Suppressor macrophage treated with lipopolysaccharide for 4 hours (primary cell): ENCODE measurements at places on chromosomes 6 and 20.

- peak; percentile 66 for DNase-seq
Measured at GRCh38 chr6:43962458-43962857, 164.8 kb downstream of the MRPL14 start.

GRCh38 chr6:20476501-20477043 is 57.7 kb upstream of the CDKAL1 start:
- no peak for DNase-seq

GRCh38 chr6:11363881-11364576 is 131.6 kb upstream of the NEDD9 start:
- DNase-seq, result no peak

GRCh38 chr6:151240036-151240685 is 394 bp downstream of the AKAP12 start:
- no peak for DNase-seq

DNA sequence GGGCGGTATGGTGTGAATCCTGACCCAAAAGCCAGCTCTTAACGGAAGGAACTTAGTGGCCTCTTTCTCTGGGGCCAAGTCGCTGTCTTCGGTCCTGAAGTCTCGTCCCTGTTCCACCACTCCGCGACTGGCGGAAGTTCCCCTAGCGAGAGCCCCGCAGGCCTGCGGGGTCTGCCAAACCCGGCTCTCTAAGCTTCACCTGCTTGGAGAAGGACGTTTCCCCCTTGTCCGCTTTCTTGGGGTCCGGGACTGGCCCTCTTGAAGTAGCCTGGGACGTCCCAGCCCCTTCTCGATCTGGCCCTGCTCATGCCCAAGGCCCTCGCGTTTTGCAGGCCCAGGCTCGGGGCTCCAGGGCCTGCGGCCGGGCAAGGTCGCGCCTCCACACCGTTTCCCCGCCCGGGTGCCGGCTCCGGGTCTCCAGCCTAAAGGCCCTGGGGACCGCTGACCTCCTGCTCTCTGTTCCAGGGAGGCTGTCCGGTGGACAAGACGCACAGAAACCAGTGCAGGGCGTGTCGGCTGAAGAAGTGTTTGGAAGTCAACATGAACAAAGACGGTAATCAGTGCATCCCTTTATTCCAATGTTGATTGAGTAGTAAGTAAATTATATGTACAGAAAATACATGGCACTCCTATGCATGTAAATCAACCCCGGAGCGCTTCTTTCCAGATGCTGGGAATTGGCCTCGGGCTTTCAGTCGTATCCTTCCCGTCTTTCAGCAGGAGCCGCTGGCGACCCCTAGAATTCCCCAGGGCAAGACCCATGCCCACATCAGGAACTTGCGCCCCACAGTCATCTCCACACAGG is 8.8 kb downstream of the NR2E1 start:
- peak; percentile 51 for DNase-seq

DNA sequence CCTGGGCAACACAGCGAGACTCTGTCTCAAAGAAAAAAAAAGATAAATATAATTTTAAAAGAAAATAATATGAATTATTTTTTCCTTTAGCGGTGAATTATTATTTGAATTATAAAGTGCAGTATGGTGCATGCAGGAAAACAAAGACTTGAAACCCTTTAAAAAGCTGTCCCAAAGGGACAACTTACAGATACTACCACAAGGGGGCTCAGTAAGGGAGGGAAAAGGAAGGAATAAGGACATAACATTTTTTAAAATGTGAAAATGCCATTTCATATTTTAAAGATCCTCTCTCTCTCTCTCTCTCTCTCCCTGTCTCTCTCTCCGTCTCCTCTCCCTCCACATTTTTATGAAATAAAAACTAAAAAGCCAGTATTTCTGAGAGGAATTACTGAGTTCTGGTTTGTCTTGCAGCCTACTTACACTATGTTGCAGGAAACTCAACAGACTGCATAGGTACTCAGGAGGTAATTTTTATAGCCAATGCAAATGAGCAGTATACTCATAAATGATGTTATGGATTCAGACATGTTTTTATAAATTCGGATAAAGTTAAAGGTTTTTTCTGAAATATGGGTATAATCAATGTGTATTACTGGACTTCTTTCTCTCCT is 455.0 kb upstream of the GJE1 start:
- DNase-seq, result peak; percentile 6

GRCh38 chr6:84560436-84561390 is 203.7 kb downstream of the TBX18 start:
- DNase-seq, result no peak

GRCh38 chr6:16319813-16320532 is 81.6 kb downstream of the GMPR start:
- peak; percentile 86 for DNase-seq

GRCh38 chr6:24426729-24427446 is 24.2 kb downstream of the MRS2 start:
- no peak for DNase-seq

DNA sequence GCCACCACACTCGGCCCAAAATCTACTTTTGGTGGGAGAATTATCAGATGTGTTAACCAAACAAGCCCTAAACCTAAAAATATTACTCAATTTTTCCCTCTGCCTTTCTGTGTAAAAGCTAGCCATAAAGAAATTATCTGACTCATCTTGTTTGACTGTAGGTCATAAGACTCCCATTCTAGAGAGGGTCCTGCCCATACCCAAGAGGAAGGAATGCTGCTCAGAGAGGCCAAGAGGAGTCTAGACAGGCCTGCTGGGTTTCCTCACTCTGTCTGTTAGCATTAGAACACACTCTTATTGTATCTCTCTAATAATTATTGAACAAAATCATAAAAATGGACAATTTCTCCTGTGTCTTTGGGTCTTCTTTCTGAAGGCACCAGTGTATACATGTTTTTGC is 26.1 kb downstream of the C6orf141 start:
- no peak for DNase-seq

DNA sequence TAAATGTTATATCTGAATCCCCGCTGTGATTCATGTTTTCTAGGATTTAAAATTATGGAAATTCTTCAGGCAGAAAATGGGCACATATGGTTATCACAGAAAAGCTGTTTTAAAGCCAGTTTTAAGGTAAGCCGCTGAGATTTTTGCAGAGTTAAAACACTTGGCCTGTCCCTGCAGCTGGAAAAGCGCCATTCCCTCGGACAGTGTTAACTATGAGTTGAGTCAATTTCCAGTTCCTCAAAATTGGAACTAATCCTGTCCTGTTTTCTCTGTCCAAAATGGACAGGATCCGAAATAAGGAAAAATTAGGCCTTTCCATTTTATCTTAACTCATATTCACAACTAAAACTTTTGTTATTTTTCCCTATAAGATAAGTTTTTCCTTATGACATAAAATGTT is 225.2 kb downstream of the SAMD5 start:
- DNase-seq, result no peak

GRCh38 chr6:14644381-14644780 is 526.8 kb downstream of the CD83 start:
- no peak for DNase-seq

DNA sequence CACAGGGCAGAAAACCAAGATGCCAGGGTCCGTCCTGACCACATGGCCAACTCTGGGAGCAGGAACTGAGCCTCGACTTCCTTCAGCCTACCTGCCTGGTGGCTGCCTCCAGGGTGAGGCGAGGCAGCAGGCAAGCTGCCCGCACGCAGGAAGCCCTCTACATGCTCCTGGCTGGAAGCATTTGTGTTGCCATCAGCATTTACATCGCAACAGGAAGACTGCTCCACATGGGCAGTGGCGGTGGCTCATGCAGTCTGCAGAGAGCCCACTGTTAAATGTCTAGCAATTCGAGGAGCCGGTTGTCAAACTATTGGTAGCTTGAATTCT is 233.8 kb downstream of the SYNDIG1 start:
- no peak for DNase-seq

DNA sequence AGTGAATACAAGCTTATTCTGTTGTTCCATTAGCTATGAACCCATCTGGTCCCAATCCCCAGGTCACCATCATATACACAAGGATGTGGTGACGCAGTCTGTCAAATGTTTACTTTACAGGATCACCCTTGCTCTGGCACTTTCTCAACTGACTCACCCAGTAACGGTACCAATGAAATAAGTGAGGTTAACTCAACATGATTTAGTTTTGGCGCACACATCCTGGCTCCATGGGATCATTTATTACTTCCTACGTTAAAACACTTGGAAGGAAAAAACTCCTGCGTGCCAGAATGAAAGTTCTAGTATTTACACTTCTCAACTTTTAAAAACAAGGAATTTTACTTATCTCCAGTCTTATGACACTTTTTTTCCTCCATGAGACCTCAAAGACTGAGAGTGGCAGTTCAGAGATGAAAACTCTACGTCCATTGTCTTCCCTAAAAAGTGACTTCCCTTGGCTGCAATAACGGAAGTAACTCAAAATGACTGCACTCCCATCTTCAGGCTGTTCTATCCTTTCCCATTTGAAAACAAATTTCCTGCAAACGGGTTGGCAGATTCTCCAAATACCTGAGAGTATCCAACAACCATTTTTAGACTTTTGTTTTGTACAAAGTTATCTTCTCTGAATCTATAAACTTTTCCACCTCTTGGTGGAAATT is 15.9 kb downstream of the AGPAT4 start:
- DNase-seq, result no peak

DNA sequence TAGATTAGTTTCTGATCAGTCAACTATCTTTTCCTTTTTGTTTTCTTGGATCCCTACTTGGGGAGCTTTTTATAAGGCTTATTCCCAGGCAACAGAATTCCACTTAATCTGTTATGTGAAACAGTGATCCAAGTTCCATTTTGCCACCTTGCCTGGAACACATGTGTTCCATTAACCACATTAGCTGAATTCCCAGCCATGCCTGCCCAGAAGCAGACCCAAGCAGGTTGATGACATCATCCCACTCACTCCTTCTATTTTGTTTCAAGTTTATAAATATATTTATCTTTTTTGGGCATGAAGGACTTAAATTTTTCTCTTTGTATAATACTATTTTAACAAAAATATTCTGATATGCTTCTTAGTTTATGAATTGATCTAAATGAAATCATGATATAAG is 587.4 kb downstream of the GRIK2 start:
- DNase-seq, result no peak

- DNase-seq, result peak; percentile 42
Measured at GRCh38 chr6:116017546-116018295, 43.0 kb downstream of the FRK start.

- peak; percentile 75 for DNase-seq
Measured at GRCh38 chr6:106090001-106090400, 3.9 kb downstream of the PRDM1 start.

DNA sequence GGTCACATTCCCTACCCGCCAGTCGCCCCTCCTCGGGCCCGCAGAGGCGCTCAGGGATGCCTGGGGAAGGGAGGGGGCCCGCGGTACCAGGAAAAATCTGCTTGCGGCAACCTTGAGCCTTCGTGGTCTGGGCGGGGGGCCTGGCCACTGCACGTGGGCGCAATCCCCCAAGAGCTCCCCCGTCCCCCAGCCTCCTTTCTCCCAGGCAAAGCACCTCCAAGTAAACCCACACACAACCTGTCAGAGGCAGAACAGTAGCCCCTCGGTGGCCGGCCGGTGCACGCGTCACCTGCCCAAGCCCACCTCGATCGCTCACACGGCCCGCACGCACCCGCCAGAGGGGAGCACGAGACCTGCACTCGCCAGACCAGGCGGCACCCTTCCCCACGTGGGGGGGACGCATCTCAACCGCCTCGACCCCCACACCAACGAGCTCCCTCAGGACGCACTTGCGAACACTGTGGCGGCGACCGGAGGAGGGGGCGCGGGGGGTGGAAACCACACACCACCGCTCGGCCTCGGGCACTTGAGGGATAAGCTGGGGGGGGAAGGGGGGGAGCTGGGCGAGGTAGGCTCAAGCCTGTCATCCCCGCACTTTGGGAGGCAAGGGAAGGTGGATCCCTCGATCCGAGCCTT is 1955.7 kb upstream of the DEFB115 start:
- no peak for DNase-seq

DNA sequence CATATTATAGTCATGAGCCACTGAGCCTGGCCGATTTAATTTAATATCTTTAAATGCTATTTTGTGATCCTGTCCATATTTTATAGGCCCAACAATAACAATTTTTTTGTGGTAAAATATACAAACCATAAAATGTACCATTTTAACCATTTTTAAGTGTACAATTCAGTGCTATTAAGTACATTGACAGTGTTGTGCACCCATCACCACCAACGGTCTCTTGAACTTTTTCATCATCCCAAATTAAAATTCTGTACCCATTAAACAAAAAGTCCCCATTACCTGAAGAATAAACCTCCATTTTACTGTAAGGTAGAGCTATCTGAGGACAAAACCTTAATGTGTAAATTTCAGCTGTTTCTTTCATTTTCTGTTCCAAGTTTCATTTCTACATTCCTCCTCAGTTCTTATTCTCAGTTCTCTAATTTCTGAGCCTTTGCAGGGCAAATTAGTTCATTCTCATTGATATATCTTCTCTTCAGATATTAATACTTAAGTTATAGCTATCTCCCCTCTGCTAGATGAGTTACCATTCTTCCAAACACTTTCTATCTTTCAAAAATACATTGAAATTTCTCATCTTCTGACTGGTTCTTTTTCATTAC is 10.3 kb downstream of the MTO1 start:
- peak; percentile 75 for DNase-seq

DNA sequence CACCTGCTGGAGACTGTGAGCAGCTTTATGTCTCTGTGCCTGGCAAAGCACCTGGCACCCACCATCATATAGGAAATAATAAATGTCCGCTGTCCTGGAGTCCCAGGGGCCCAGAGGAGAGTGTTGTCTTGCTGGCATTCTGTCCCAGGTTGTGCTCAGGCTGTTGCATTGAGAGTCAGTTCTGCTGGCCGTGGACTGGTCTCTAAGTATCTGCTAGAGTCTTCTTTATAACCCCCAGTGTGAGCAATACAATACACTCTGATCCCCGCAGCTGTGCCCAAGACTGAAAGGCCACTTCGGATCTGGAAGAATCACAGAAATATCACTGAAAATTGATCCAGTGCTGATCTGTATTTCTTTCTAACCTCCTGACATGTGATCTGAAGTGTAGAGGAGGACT is 38.3 kb upstream of the HINT3 start:
- DNase-seq, result no peak

GRCh38 chr6:98039904-98040607 is 757.0 kb upstream of the MMS22L start:
- no peak for DNase-seq

DNA sequence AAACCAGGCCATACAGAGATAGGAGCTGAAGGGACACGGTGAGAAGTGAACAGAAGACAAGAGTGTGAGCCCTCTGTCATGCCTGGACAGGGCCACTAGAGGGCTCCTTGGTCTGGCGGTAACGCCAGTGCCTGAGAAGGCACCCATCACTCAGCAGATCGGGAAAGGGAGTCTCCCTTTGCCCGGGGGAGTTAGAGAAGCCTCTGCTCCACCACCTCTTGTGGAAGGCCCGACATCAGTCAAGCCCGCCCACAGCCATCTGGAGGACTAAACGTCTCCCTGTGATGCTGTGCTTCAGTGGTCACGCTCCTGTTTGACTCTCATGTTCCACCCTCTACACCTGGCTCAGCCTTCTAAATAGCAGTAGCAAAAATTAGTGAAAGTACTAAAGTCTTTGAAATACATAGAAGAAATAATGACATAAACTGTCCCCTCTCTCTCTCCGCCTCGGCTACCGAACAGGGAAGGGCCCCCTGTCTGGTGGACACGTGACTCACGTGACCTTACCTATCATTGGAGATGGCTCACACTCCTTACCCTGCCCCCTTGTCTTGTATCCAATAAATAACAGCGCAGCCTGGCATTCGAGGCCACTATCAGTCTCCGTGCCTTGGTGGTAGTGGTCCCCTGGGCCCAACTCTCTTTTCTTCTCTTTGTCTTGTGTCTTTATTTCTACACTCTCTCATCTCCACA is 66.7 kb downstream of the RPP21 start:
- DNase-seq, result peak; percentile 77

- DNase-seq, result no peak
Measured at GRCh38 chr6:109081026-109081425, 13.6 kb downstream of the SESN1 start.
